ENCODE measurements at places on chromosomes 3 and 15. TPM values are rescaled to one million over a fixed set of nuclear protein-coding genes. Genes with fewer than 3 reads are reported as not detected.
A peak's percentile ranks its signal among the peaks of the same experiment; 100 is the strongest.

Gene ANKRD63
- total RNA-seq: not detected

Gene SENP8
- 3.2 TPM for total RNA-seq

Gene DNAJC13
- 36.3 TPM for total RNA-seq

Gene CASR
- 0.17 TPM for total RNA-seq

Gene PSTPIP1
- total RNA-seq: 141 TPM

Gene AP3B2
- total RNA-seq: 7.5 TPM

DNA sequence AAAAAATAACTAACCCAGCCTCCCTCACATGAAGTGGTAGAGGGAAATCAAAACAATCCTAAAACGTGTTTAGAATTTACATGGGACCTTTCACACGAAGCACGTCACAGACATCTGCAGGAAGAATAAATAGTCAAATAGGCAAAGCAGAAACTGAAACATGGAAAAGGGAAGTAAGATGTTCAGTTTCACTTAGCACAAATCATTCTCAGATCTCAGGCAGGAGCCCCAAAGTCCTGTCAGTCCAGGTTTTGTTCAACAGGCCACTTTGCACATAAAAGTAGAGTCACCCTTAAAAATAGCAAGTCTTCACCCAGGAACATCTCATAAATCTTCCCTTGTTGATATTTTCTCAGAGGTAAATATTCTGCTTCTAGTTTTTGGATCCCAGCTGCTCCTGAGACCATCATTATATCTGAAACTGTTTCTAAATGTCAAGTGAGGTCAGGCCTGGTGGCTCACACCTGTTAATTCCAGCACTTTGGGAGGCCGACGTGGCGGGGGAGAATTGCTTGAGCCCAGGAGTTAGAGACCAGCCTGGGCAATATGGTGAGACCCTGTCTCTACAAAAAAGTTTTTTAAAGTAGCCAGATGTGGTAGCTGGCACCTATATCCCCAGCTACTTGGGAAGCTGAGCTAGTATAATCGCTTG is 1.9 kb downstream of the RUBCN start:
- no peak for DNase-seq

- no peak for DNase-seq
Measured at GRCh38 chr15:49370782-49371181, 52.3 kb upstream of the FGF7 start.

- peak; percentile 22 for DNase-seq
Measured at GRCh38 chr3:27905625-27906024, 183.5 kb upstream of the EOMES start.

DNA sequence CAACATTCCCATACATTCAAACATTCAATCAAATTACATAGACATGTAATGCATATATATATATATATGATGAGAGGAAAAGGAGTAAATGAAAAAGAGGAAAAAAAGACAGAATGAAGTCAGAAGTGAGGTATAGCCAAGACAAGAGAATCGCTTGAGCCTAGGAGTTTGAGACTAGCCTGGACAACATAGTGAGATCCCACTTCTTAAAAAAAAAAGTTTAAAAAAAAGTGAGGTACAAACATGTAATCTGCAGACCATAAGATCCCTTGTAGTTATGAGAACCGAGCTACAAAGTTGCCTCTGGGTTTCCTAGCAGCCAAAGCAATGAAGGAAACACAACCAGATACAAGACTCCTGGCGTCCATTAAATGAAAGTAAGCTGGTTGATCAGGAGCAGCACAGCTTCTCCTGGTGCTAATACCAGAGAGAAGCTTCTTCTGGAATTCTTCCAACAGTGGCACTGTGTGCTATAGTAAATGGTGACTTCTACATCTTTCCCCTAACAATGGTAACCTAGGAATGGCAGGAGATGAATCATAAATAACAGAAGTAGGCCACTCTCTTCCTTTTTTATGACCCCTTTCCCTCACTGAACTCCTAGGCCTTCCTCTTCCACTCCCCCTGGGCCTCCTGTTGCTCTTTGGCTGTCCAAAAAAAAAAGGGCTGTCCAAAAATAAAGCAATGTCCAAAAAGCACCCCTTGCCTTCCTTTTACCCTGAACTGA is 3.5 kb downstream of the KCNMB3 start:
- no peak for DNase-seq

- DNase-seq: no peak
Measured at GRCh38 chr3:188421151-188421821, 267.3 kb downstream of the LPP start.

DNA sequence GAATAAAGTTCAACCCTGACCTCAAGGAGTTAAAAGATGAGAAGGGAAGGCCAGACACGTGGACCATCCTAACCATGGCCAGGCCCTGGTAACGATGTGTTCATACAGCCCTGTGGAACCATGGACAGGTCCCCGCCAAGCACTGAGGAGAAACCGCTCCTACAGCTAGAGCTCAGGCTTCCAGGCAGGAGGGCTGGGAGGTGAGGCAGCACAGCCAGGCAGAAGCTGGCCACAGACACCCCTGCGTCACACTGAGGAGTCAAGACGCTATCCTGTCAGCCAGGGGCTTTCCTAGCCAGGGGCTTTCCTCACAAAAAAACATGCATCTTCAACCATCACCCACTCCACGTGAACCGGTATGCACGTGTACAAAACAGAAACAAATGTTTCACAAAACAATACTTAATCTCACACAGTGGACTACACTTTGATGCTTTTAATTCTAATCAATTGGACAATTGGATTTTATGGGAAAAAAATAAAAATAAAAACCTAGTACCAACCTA is 73.2 kb downstream of the TBC1D2B start:
- DNase-seq: no peak

Measured in activated T-cell treated with anti-CD3 and anti-CD28 coated beads, Interleukin-2, amount 50 U/mL, for 72 hours (primary cell).